IPS-NIHi11 (cell line): ENCODE measurements at places on chromosomes 6 and 20.

DNA sequence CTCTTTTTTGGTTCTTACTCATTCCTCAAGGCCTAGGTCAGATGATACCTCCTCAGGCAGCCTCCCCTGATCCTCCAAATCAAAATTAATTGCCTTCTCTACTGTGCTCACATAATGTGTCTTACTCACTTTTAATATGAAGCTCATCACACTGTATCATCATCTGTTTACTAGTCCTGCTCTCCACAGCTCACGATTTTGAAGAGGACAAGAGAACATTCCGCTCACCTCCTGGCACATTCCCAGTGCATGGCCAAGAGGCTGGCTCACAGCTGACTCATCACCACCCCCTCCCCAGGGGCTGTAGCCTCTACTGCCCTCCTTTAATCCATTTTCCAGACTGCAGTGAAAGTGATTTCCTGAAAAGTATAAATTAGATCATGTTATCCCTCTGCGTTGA lies 133.1 kb downstream of the ALDH8A1 start:
- no peak for DNase-seq

DNA sequence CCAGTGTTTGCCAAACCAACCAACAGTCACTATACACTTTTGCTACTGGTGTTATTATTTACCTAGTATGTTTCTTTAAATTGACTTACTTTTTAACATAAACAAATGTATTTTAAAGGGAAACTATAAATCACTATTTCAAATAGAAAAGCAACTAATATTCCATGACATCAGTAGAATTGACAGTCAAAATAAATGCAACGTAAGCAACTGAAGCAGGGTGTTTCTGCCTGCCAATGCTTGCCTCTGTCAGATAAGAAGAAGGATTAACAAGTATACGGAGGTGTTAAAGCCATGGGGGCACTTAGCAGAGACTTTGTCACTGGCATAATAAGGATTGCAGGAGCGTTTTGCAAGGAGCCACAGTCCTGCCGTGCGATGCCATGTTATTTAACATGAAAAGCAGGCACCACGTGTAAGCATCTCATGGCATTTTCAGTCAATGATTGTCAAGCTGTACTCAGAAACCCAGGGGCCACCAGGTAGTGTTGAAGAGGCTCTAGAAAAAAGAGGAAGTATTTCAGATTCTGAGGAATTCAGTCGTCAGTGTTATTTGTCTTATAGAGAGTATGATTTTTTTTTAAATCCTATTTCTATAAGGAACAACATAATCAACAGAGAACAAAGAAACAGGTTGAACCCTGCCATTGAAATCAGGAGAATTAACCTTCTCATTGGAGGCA lies 131.7 kb downstream of the BFSP1 start:
- DNase-seq: no peak

DNA sequence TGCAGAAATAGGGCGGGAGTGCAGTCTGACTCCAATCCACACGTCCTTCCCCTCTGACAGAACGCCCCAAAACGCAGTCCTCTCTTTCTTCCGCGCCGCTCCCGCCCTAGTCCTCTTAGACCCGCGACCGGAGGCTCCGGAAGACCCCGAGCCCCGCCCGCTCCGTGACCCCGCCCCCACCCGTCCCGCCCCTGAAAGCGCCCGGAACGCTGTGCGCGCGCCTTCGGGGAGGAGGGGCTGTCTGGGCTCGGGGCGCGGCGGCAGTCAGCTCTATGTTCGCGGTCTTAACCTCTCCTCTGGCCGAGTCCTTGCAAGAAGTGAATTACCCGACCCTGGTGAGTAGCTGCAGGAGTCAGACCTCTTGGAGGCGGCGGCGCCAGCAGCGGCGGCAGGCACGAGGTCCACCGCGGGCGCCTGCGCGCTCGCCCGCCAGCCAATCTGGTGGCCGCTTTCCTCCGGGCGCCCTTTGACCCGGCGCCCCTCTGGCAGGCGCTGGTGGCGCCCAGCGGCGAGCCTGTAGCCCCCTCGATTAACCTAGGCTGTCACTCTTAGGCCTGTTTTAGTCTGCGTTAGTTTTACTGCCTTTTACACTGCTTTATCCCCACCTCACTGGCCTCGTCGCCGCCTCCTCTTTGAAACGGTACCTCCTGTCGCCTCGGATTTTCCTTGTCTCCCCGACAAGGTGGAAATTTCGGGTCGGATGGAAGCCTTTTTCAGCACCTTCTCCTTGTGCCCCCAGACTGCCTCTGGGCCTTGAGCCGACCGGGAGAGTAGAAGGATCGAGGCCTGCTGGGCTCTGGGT lies at the start of gene MANEA:
MANEA (plus strand) TSS at position 232 of the 802 bp plus-strand sequence. CDS start 8,905 bp downstream, outside the sequence.
- DNase-seq: peak; percentile 88

DNA sequence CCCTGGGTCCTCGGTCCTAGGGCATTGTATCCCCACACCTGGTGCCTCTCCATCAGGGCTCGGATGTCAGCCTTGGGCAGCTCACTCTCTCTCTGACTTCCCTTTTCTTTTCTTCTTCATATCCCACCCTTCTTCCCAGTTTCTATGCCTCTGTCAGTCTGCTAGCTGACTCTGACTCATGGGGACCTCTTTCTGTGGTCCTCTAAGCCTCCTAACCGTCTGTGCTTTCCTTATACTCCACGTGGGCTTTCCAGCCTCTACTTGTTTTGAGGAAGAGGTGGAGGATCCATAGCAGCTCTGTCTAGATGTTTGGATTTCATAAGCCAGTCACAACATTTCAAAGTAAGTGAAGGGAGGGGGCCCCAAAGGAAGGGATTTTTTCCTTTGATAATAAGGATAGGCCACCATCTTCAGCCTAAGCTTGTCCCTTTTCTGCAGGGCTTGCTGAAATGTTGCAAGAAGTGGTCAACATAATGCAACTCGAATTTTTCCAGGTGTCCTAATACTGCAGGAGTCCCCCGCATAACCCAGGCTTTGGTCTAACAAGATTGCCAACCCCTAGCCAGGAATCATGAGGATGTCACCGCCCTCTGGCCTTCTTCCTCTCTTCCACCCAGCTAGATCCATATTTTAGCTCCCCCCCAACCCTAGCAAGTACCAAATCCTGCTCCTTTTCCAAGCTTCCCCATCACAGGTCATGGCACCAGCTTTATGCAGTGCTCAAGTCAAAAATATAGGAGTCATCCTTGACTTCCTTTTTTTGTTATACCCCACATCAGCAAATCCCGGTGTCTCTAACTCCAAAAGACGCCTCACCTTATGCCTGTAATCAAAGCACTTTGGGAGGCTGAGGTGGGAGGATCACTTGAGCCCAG lies 8.7 kb upstream of the PLTP start:
- no peak for DNase-seq

GRCh38 chr6:42179261-42179944 lies 6.2 kb downstream of the GUCA1A start:
- DNase-seq: no peak

DNA sequence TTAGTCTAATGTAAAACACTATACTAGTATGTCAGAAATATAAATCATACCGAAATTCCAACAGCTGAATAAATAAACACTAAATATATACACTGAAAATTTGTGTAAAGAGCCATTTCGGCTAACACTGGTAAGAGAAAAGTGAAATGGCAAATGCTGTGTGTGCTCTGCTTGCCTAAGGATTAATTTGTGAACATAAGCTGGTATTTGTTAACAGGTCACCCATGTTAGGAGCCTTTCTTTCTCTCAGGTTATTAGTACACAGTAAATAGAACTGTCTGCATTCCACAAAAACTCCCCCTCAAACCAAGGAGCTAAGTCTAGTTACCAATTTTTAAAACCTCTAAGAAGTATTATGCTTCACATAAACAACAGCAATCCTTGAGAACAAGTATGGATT lies 27.0 kb downstream of the ELOVL5 start:
- DNase-seq: no peak

DNA sequence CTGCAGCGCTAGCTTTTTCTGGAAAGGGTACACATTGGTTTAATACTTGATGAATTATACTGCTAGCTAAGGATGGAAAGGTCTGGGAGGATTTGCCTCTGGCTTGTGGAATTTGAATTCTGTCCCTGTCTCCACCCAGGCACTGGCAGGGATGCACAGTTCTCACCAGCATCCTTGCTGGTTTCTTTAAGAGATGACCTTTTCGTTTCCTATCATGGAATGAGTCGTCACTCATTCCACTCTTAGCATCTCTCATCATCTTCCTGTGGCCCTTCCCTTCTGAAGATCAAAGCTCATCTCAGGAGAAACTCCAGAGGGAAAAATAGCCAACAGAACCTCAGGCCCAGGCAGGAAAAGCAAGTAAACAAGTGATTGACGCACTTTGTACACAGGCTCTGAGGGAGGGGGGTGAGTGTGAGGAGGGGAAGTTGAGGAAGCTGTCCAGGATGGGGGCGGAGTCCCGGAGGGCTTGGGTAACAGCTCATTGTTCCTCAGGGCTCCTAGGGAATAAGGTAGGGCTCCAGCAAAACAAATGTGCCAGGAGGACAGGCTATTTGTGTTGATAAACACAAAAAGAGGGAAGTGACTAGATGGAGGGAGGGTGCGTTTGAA lies 25.7 kb upstream of the SAYSD1 start:
- no peak for DNase-seq

GRCh38 chr20:41034239-41034638 lies 5.6 kb downstream of the TOP1 start:
- no peak for DNase-seq

- peak; percentile 23 for DNase-seq
These were observed 83.9 kb downstream of the ZDHHC14 start for GRCh38 chr6:157464653-157465535.

- peak; percentile 29 for DNase-seq
These were observed 13.0 kb upstream of the MRPS10 start for GRCh38 chr6:42230345-42231321.

DNA sequence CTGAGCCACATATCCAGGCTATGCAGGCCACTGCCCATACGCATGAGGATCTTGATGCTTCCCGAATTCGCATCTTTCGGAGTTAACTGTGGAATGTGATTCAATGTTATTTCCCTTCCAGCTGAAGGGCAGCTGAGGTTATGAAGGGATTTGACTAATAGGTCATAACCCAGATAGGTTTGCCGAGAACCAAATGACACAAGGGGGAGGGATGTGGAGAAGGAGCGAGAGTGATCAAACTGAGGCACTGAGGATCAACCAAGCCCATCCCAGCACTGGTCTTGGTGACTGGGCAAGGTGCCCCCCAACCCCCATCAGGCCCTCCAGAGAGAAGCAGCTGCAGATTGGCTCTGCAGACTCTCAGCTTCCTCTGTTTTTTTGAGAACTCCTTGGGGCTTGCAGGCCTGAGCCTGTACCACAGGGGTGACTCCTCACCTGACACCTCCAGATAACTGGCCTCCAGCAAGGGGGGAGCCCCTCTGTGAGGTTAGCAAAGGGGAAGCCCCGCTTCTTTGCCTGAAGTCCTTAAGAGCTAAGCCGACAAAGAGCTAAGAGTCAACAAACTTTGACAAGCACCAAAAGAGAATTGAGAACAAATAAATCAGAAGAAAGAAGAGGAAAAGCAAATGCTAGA lies 185.9 kb downstream of the PDE7B start:
- no peak for DNase-seq

DNA sequence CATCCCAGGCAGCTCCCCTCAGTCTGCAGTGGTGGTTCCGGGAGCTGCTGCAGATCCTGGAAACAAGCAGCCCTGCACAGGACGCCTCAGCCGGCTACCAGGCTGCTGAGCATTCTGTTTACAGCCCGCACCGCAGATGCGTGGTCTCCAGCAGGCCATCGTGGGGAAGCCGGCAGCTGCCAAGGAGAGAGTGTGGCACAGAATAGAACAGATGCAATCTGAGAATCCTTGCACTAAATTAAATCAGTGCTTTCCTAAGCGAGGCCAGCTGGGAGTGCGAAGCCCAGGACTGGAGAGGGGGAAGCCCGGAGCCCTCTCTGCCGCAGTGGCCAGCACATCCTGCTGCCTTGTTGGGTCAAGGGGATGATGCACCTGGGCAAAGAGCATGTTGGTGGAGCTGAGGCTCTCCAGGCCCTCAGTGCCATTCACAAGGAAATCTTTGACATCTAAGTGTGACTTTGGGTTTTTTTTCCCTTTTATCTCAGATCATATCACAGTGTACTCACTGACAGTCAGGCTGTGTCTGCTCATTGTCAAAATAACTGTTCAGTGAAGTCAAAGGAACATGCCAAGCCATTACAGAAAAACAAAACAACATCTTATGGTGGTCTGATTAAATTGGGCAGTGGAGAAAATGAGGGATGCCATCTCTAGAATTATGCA lies 118.1 kb downstream of the SYNDIG1 start:
- DNase-seq: no peak

GRCh38 chr6:88008831-88009231 lies 38.8 kb upstream of the SPACA1 start:
- no peak for DNase-seq

- no peak for DNase-seq
These were observed 416.8 kb upstream of the SPTLC3 start for GRCh38 chr20:12591949-12592470.

DNA sequence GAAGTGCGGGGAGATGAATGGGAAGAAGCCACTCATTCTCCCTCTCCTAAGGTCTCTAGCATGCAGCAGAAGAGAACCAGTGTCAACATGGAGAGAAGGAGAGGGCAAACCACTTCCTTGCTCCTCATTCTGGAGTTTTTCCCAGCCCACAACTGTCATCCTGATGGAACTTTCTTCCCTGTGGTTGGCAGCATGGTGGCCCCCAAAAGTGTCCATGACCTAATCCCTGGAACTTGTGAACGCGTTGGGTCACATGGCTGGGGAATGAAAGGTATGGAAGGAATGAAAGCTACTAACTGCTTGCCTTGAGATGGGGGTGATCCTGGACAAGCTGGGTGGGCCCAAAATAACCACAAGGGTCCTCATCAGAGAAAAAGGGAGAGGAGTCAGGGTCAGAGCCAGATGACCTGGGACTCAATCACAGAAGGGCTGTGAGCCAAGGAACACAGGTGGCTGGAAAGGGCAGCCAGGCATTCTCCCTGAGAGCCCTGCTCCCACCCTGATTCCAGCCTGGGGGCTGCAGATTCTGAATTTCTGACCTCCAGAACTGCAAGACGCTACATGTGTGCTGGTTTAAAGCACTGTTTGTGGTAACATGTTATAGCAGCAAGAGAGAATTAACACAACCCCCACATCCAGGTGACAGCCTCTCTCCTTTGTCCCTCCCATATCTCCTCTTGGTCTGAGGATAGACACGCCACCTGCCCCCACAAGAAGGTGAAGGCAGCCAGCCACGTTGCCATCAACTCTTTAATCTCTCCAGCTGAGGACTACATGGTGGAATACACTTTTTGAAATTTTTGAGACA lies 63.2 kb downstream of the PYGB start:
- no peak for DNase-seq

DNA sequence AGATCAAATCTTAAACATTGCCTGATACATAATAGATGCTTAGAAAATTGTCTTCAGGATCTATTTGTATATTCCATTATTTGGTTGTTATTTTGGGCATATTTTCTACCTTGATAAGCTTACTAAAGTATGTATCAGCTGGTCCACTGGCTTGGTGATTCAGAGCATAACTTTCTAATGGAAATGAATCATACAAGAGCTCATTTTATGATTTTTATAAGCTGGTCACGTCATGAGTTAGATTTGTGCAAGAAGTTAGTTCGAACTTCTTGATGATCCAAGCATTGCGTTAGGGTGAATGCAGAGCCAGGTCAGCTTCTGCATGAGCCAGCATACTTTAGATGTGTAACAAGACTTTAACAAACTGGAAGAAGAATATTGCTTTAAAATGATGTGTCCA lies 144.5 kb upstream of the FLRT3 start:
- no peak for DNase-seq
